ENCODE measurements at places on chromosomes 3 and 15.

DNA sequence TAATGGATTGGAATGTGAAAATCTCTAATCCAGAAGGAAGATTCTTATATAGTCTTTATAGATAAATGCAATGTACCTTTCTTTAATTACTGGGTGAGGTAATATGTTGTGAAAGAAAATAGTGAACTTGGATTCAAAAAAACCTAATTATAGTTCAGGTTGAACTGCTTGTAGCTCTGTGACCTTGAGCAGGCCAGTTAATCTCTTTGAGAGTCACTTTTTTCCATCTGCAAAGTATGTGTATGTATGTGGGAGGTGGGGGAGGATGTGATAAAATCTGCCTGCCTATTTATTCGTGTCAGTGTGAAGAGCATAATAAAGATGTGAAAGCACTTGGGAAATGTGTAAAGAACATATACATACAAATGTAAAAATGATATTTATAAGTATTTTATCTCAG lies 34.4 kb downstream of the GLCE start:
- no peak for DNase-seq

DNA sequence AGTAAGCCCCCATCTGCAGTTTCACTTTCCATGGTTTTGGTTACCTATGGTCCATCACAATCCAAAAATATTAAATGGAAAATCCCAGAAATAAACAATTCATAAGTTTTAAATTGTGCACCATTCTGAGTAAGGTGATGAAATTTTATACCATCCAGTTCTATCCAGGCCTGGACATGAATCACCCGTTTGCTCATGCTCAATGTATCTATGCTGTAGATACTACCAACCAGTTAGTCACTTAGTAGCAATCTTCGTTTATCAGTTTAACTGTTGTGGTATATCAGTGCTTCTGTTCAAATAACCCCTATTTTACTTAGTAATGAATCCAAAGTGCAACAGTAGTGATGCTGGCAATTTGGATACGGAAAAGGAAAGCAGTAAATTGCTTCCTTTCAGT lies 381.9 kb upstream of the AGTR1 start:
- DNase-seq, result no peak

DNA sequence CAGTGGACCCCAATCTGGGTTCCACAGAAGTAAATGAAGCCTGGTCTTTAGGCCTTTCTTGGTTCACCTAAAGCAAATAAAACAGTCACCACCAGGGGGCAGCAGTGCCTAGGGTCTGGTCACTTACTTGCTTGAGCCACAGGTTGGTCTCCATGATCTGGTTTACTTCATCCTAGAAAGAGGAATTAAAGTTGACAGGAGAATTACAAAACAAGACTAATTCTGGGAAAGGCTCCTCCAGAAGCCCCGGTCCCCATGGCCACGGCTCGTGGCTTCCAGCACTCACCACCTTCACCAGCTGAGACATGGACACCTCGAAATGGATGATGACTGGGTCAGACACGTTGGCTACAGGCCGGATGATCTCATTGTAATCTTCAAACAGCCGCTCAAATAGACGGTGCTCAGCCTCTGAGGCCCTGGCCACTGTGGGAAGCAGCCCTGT lies 2.3 kb downstream of the CHRNA3 start:
- DNase-seq, result peak; percentile 71

DNA sequence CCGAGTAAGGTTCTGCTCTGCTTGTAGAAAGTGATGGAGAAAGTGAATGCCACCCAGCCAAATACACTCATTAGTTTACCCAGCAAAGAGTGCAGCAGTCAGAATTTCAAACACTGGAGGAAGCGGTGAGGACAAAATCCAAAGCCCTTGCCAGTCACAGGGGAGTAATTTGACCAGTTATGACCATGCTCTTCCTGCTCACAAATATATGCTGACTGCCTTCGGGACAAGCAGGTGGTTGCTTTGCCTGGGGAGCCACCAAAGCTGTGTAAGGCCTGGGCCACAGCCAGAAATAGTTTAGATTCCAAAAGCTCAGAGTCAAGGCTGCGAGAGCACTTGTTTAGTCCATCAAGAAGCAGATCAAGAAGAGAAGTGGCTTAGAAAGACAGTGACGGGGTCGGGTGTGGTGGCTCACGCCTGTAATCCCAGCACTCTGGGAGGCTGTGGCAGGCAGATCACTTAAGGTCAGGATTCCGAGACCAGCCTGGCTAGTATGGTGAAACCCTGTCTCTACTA lies 51.0 kb upstream of the ATP13A3 start:
- no peak for DNase-seq

- DNase-seq, result no peak
Observed at GRCh38 chr3:144229330-144229729, 257.7 kb downstream of the DIPK2A start.

All from CD4-positive, alpha-beta T cell treated with Interleukin-4 for 1 hour (primary cell).